ENCODE measurements at places on chromosomes 16 and 17.

DNA sequence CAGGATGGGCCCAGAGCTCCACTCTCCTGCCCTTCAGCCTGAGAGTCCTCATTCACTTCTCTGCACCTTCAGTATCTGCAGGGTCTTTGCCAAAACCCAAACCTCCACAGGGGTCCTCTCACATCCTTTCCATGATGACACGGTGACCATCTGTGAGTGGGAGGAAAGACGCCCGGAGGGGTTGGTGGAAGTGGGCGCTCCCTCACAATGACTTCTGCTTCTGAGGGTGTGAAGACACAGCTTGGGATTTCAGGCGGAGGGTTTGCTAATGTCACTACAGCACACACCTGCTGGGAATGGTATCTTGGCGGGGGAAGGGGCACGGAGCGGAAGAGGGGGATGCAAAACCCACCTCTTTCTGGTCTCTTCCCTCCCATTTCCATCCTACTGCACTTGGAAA, 115.1 kb upstream of the SDK2 start:
- DNase-seq = no peak

DNA sequence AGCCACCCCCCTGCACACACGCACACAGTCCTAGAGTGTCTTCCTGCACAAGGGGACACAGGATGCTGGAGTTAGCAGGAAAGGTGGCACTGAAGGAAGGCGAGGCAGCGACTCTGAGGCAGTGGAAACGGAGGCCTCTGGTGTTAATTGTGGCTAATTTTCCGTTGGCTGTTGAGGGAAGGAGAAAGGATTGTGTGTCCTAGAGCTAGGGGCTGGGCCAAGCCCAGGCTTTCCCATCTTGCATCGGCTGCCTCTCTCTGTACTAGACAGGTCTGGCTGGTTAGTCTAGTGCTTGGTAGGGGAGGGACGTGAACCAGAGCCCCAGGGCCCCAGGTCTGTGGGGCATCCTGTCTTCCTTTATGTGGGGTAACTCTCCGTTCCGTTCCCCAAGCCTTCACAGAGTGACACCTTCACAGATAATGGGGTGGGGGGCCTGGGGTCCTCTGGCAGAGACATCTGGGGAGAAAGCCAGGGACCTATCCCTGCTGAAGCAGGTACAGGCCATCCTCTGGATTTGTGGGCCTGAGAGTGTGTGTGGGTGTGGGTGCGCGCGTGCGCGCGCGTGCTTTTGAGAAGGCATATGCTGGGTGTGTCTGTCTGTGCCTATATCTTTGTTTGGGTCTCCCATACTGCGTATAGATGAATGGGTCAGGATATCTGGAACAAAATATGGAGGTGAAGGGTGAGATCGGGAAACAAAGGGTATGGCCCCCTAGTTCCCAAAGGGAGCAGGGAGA, at the start of gene CHD3:
TSS of gene CHD3 (plus strand) at position 606 of the 737 bp plus-strand sequence. CDS start 212 bp downstream, outside the sequence.
- no peak for DNase-seq

- no peak for DNase-seq
Observed at GRCh38 chr16:48903039-48903438, 293.1 kb upstream of the N4BP1 start.

DNA sequence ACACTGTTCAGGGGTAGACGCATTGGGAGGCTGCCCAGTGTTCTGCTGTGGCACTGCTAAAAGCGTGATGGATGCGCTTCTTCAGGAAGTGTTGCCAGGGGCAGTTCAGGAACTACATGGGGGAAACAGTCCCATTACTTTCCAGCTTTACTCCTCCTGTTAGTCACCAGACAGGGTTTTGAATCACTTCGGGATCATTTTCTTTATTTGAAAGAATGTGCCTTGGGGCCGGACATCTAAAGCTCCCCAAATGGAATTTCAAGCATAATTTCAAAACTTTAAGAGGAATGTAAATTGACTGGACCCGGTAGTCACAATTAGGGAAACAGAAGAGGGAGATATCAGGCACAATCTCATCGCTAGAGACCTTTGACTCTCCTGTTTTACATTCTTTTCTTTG, 1.3 kb upstream of the KRTAP2-1 start:
- no peak for DNase-seq

DNA sequence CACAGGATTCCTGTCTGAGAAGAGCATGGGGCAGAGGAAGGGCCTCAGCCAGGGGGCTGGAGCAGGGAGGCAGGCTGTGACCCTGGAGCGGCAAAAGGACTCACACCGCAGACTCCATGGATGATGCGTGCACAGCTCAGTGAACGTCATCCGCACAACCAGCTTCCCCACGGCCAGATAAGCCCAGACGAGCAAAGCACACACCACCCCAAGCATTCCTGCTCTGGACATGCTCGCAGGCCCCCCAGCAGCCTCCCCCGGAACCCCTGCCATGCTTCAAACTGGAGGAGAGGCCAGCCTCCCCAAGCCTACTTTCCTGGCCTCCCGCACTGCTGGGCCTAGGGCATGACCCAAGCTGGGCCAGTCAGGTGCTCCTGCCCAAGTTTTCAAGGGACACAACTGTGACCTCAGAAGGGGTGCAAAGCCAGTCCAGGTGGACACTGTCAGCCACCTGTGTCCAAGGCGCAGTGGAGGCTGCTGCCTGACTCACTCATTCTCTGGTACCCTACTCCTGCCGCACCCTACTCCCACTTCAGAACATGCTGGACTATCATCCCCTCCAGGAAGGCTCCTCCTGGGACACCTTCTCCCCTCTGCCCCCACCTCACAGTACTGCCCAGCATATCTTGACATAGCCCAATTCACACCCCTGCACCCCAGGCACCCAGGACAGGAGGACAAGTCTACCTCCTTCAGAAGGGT, 4.8 kb downstream of the BCAR1 start:
- DNase-seq = no peak

DNA sequence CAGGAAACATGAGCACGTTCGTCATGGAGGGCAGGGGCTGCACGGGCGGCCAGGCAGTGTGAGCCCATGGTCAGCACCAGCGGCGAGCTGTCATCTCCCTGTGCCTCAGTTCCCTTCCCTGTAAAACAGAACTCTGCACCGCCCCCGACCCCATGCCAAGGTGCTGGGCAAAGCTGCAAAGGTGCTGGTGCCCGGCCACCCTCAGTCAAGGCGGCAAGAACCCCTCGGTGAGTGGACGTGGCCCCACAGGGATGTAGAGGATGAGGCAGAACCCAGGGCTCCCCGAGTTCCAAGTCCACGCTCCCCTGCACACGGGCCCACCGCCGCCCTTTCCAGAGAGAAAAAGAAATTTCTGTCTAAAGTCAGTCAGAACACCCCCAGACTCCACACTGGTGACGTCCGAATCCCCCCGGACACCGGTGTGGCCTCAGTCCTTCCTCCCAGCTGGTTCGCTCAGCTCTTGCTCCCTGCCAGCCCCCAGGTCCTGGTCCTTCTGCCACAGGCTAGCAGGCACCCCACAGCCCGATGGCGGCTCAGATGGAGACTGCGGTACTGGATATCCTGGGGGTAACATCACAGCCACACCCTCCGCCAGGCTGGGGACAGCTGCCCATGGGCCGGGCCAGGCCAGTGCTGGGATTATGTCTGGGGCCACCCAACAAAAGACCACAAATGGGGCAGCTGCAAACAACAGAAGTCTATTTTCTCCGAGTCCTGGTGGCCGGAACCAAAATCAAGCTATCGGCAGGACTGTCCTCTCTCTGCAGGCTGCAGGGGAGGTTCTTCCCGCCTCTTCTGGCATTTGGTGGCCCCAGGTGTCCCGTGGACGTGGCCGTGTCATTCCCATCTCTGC, 14.4 kb upstream of the BAHCC1 start:
- DNase-seq = no peak

DNA sequence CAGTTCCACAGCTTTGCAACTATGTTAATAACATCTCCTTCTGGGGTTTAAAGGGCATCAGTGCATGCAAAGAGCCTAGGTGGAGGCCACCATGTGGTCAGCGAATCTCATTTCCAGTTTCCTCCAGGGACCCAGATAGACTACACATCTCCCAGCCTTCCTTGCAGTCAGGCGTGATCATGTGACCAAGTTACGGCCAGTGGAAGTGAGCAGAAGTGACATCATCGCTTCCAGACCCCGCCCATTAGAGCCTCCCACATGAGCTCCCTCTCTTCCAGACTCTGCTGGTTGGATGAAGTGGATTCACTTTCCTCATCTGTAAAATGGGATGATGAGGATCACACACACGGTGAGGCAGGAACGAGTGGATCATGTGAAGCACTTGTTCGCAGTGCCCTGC, 27.4 kb upstream of the KDM8 start:
- DNase-seq = no peak

DNA sequence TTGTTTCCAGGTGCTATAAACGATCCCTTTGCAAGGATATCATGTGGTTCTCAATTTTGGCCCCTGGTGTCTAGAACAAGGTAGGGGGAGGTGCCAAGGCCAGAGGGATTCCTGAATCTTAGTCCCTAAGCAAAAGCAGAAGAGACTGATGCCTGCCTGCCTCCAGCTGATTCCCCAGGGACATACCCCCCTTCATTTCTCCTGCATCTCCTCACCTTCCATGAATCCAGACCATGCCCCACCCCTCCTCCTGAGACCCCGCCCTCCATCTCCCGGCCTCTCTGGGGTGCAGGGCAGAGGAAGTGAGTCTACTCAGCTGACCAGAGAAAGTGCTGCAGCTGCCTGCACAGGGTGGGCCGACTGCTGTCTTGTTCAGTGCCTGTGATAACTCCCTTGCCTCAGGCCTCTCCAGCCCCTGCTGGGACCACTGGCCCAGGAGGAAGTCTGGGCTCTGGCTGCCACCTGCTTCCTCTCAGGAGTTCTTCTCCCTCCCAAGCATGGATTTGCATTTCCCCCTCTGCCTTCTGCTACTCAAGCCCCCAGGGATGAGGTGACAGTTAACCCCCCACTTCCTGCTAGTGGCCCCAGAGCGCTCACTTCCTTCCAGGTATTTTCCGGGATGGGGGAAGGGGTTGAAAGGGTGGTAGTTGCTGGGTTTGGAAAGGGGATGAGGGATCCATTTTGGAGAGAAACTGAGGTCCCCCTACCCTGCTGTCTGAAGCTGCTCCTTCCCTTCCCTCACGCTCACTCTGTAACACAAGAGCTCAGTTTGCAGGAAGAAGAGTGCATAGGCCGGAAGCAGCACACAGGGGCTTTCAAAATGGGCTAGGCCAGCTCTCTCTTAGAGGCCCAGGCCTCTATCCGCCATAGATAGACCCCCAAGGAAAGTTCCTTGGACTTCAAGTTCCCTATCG, 10.5 kb upstream of the TSPOAP1 start:
- no peak for DNase-seq

DNA sequence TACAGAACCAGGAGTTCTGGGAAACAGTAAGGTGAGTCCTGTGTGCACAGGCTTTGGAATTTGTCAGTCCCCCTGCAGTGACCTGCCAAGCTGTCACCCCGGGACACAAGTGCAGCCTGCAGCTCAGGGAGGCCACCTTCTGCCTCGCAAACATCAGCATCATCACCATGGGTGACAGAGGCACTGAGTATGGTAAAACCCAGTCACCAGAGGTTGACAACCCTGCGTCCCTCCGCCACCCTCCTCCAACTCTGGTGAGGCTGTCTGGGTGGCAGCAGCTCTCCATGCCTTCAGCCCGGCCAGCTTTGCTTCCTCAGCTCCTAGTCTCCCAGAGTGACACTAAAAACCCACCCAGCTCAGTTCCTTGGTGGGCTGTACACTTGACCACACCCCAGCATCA, 221.0 kb downstream of the CPPED1 start:
- no peak for DNase-seq

- no peak for DNase-seq
Observed at GRCh38 chr16:66717112-66717675, 20.7 kb upstream of the CMTM4 start.

- no peak for DNase-seq
Observed at GRCh38 chr16:65305266-65305959, 183.6 kb upstream of the CDH11 start.

- DNase-seq = no peak
Observed at GRCh38 chr16:55203570-55203969, 120.4 kb upstream of the IRX6 start.

DNA sequence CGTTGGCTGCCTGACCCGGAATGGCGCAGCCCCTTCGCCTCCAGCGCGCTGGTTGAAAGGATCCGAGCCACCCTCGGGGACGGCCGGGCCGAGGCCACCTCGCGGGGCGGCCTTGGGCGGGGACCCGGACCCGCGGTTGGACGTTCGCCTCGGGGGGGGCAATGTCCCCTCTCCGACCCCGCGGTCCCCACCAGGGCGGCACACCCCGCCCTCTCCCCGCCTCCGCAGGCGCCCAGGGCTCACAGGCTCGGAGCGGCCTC, 1.0 kb upstream of the SOX8 start:
- DNase-seq = no peak

DNA sequence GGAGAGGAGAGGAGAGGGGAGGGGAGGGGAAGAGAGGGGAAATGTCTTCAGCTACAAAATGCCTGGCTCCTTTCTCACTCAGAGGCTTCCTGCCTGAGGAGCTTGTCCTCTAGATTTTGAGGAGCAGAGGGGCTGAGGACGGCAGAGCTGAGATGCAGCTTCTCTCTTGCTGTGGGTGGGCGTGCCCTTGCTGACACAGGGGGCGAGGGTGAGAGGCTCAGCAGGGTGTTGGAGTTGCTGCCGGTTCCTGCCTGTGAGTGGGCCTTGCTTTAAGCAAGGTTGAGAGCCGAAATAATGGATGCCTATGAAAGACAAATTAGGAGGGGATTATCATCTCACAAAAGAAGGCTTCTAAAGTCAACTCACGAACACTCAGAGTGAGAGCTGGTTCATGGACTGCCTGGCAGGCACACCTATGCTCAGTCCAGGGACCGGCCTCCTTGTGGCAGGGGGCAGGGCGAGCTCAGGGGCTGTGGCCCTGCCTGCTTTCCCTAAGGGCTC, 215.6 kb downstream of the MSI2 start:
- no peak for DNase-seq

DNA sequence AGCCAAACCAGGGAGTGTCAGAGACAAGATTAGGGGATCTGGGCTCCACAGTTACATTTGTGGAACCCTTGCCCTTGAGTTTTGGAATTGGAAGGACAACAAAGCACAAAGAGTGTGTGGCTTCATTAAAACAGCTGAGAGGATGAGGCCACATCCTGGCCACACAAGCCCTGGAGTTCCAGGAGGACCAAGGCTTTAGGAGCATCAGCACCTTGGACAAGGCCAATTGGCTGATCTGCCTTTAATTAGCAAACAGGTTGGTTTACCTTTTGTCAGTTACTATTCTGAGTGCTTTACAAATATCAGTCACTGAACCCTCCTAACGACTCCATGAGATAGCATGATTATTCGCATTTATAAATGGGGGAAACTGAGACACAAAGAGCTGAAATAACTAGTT, 54.7 kb downstream of the SLC6A2 start:
- no peak for DNase-seq

- DNase-seq = no peak
Observed at GRCh38 chr17:74987909-74988711, 678 bp downstream of the CDR2L start.

- DNase-seq = no peak
Observed at GRCh38 chr17:65324611-65325342, 187.6 kb downstream of the RGS9 start.
